ENCODE measurements at places on chromosomes 7 and 10.

DNA sequence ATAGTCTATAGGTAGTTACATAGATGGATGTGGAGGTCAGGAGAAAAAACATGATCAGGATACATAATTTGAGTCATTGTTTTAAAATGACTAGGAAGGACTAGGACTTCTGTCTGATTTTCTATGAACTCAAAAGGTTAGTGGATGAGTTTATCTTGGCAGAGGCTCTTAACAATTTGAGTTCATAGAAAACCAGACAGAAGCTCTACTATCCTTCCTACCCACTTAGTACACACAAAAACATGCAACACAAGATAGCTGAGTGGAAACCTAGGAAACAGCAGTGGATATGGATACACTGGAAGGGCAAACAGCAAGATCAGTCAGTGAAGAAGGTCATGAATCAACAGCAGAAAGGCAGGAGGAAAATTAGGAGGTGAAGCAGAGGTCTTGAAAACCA lies 84.6 kb downstream of the VPS50 start:
- no peak for DNase-seq

DNA sequence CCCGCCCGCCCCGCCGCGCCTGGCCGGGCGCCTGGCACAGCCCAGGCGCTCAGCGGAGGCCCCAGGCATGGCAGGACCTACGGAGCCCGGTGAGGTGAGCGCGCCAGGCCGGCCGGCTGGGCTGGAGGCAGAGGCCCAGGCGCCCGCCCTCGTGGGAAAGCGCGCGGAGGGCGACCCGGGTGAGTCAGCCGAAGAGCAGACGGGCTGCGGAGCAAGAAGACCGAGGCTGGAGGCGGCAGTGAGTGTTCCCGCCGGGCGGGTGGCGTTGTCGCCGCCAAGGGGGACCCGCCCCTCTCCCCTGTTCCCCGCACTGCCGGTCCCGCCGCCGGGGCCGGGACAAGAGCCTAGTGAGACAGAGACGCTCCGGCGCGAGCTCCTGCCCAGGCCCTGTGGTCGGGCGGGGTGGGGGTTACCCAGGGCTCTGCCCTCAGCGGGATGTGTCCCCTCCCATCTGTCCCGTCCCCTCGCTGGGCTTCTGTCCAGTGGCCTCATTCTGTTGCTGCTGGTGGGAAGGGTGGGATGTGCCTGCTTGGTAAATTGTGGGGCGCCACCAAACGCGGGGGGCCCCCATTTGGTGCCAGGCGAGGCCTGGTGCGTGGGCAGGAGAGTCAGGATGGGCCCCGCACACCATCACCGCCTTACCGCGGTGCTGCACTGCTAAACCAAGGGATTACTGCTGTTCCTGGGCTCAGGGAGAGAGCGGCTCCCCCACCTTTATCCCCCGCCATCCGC lies 17.0 kb upstream of the NODAL start:
- no peak for DNase-seq

- no peak for DNase-seq
These were observed 68.6 kb downstream of the ADAM22 start for GRCh38 chr7:88002617-88003016.

DNA sequence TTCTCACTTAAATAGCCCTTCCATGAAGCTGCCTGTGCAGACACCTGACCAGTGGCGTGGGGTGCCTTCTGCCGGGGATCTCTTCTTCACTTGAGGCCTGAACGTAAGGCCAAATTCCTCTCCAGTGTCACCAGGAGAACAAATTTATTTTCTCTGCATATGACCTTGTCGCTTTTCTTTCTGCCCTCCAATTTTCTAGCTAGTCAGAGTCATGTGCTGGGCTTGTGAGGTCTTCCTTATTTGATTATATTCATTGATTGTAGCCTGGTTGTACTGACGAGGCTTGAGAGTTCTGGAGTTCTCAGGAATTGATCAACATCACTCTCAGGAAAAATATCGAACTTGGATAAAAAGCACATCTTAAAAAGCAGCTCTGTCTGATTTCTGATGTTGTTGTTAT lies 255.7 kb downstream of the BUB3 start:
- DNase-seq = no peak

DNA sequence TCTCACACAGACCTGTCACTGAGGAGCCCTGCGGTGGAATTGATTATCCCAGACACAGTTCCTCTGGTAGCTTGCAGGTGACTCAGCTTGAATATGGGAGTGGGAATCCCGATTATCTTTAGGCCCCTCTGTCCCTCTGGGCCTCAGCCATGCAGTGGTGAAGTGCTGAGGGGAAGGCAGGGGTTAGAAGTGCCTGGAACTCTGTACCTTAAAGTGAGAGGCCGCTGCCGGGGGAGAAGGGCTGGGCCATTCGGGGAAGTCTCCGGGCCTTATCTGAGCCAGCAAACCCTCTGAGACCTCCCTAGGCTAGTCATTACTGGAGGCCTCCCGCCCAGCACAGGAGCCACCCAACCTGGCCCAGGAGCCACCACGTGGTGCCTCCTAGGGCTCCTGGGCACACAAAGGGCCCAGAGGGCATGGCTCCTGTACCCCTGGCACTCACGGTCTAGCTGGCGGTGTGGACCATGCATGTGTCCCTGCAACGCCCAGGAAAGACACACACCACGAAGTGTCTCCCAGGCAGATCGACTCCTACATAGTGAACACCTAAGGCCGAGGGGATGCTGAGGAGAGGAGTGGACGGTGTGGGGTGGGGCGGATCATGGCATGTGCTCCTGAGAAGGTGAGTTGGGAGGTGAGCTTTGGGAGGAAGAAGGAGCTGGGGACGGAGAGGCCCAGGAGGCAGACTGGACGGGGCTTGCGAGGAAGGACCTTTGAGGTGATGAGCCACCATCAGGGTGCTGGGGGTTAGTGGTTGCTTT lies 56.2 kb downstream of the HK1 start:
- no peak for DNase-seq

GRCh38 chr7:85114342-85114741 lies 72.5 kb downstream of the SEMA3D start:
- DNase-seq = no peak

- DNase-seq = no peak
These were observed 38.5 kb downstream of the MCMBP start for GRCh38 chr10:119834188-119834587.

- no peak for DNase-seq
These were observed 90.4 kb upstream of the ANLN start for GRCh38 chr7:36299223-36299774.

- no peak for DNase-seq
These were observed 40.1 kb downstream of the IQUB start for GRCh38 chr7:123494193-123494796.

DNA sequence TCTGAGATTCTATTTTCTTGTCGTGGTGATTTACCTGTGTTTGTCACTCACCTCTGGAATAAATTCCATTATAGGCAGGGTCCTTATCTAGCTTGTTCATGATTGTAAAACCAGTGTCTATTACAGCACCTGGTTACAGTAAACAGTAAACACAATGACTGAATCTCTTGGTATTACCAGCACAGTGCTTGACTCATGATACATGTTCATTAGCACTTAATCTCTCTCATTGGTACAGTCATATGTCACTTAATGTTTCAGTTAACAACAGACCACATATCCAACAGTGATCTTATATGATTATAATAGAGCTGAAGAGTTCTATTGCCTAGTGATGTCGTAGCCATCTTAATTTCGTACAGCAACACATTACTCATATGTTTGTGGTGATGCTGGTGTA lies 1.6 kb upstream of the TASOR2 start:
- DNase-seq = no peak

DNA sequence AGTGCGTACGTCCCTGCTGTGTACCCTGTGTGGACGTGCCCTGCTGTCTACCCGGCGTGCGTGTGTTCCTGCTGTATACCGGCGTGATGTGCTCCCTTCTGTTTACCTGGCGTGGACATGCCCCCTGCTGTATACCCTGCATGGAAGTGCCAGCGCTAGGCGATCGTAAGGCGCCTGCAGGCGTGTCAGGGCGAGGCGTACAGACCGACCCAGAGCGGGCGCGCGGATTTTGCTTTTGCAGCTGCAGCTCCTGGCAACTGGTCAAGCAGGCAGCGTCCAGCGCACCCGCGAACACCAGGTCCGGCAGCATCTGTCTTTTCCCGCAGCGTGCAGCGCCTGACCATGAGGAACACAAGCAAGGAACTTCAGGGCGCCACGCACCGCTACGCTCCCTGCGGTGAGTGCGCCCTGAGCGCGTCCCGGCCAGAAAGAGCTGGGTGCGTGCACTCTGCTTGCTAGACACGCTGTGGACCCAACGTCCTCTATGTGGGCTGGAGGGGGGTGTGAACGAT lies 680 bp downstream of the C7orf57 start:
- DNase-seq = no peak

DNA sequence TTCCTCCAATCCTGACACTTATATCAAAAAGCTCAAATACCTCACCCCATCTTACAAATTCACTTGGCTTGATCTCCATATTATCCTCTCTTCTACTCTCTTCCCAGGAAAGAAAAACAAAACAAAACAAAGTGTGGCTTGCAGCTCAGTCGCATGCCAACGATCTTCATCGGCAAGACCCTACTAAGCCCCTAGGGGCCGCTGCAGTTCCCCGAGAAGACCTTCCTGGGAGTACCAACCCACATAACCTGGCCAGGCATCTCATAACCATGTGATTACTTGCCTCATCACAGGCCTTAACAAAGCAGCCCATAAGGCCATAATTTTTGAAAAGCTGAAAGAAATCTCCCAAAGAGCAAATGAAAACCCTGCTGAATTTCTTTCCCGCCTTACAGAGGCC lies 103.7 kb downstream of the ZNF92 start:
- no peak for DNase-seq

DNA sequence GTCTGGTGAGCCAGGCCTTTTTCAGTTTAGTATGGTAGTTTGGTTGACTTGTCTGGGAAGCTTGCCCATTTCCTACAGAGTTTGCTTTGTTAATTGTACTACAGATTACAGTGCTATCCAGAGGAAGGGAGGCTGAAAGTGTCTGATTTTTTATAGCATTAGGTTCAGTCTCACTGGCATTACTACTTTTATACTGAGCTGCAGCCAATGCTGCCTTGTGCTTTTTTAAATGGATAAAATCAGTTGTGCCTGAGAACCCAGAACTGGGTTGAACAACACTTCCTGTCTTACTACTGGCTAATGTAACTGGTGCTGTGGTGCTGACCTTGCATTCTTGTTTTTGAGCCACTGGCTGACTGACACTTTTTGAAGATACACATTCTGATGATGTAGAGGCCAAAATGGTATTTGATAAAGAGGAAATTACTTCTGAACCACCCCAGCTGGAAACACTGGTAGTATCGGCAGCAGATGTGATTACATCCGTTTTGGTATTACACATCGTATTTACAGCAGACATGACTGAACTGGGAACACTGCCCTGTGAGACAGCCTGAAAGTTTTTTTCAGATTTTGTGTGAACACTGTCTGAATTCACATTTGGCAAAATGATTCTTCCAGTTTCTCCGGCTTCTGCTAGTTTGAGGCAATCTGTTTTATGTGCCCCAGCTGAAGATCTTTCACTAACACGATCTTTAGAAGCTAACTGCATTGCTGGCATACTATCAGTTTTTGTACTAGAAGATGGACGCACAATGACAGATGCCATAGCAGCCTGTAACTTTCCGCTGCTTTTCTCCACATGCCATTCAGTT lies 74.1 kb downstream of the NRBF2 start:
- DNase-seq = no peak

GRCh38 chr7:16753932-16754855 lies 639 bp downstream of the TSPAN13 start:
- no peak for DNase-seq

DNA sequence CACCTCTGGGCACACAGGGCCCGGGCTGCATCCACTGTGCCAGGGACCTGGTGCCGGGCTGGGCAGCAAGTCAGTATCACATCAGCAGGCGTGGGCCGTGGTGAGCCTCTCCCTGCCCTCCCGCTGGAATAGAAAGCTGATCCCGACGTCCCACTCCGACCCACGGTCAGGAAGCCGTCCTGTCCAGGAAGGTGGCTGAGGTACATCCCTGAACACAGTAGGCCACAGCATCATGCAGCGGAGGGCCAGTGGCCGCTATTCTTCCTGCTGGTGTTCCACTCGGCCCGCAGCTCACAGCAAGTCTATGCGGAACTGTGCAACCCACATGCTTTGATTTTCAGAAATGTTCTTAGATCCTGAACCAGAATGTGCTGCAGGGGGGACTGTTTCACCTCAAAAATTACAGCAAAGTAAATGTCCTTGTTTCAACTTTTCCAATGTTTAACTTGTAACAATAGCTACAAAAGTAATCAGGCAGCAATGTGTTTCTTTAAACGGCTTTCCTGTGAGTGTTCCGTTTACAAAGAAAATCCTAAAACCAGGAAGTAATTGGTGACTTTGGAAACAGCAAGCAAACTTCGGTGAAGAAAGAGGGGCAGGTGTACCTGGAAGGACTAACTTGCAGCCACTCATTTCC lies 676 bp upstream of the GPR146 start:
- no peak for DNase-seq

- no peak for DNase-seq
These were observed 196.2 kb downstream of the NRG3 start for GRCh38 chr10:82071231-82071630.

- DNase-seq = no peak
These were observed 91.3 kb downstream of the PPP1R17 start for GRCh38 chr7:31778296-31778695.

- DNase-seq = no peak
These were observed 80.9 kb downstream of the NT5C2 start for GRCh38 chr10:103111918-103112877.

DNA sequence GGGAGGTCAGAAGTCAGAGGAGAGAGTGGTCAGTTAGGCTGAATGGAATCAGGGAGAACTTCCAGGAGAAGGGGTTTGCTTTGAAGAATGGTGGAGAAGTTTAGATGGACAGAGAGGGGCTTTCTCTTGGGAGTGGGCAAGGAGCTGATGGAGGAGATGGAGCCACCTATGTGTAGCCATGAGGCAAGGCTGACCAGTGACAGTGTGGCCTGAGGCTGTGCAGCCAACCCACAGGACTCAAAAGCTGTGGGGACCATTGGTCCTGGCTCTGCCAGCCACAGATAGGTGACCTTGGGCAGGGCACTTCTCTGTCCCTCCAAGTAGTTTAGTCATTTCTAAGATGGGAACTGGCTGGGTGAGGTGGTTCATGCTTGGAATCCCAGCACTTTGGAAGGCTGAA lies 18.7 kb downstream of the NEURL1 start:
- DNase-seq = no peak

Data from stimulated activated CD4-positive, alpha-beta T cell treated with anti-CD3 and anti-CD28 coated beads, Interleukin-1b, Interleukin-23, amount 100 ng/mL, for 1 hour (primary cell).